Smooth muscle cell of the umbilical artery (primary cell): ENCODE measurements at places on chromosomes 6 and 20. TPM values are rescaled to one million over a fixed set of nuclear protein-coding genes. Genes with fewer than 3 reads are reported as not detected.

Gene RAB44
- total RNA-seq = not detected in 2 replicates

Gene KIF3B
- 31.5 and 35.4 TPM in 2 replicates for total RNA-seq

Gene CD109
- total RNA-seq = 22.0 and 58.7 TPM in 2 replicates

Gene MAP3K7
- total RNA-seq = 40.7 and 50.4 TPM in 2 replicates

Gene NKX2-4
- not detected in 2 replicates for total RNA-seq

Gene HLA-G
- not detected in 2 replicates for total RNA-seq

Gene SYNDIG1
- total RNA-seq = 5.6 and 5.9 TPM in 2 replicates

Gene UBE2V1
- total RNA-seq = 35.6 and 74.7 TPM in 2 replicates

Gene FAM83B
- total RNA-seq = 0.09 TPM in 1 of 2 replicates, not detected in the other

Gene VNN1
- total RNA-seq = not detected in 2 replicates

Gene PGBD1
- 5.6 and 6.5 TPM in 2 replicates for total RNA-seq

Gene FOXS1
- 1.1 and 1.2 TPM in 2 replicates for total RNA-seq

Gene TREML1
- not detected in 2 replicates for total RNA-seq

Gene ACTL10
- total RNA-seq = 2.7 and 3.0 TPM in 2 replicates

Gene TFAP2B
- not detected in 2 replicates for total RNA-seq

Gene PHACTR1
- 0.30 and 0.51 TPM in 2 replicates for total RNA-seq

Gene PRR18
- not detected in 2 replicates for total RNA-seq

Gene BMP2
- total RNA-seq = 3.9 and 35.0 TPM in 2 replicates

Gene POU3F2
- total RNA-seq = not detected in 2 replicates

Gene RBCK1
- 65.0 and 82.0 TPM in 2 replicates for total RNA-seq

Gene BACH2
- total RNA-seq = 0.74 and 1.5 TPM in 2 replicates

Gene GTSF1L
- total RNA-seq = not detected in 2 replicates

Gene MACROD2
- 1.8 and 2.6 TPM in 2 replicates for total RNA-seq

Gene SPATA25
- total RNA-seq = 1.1 and 2.1 TPM in 2 replicates

Gene PMEPA1
- 9.0 and 20.5 TPM in 2 replicates for total RNA-seq

Gene CD93
- 0.69 and 0.89 TPM in 2 replicates for total RNA-seq

Gene PXMP4
- total RNA-seq = 3.0 and 3.2 TPM in 2 replicates

Gene HCK
- not detected in 2 replicates for total RNA-seq

Gene KIAA0408
- total RNA-seq = 1.5 and 6.9 TPM in 2 replicates

Gene ECT2L
- total RNA-seq = not detected in 2 replicates

Gene SPATS1
- total RNA-seq = not detected in 2 replicates

Gene SLC17A2
- not detected in 2 replicates for total RNA-seq

Gene DNMT3B
- 1.5 TPM in 2 replicates for total RNA-seq

Gene ENPP1
- total RNA-seq = 15.7 and 42.2 TPM in 2 replicates

Gene KCNG1
- 108 and 313 TPM in 2 replicates for total RNA-seq

Gene MAPK13
- 11.0 and 16.4 TPM in 2 replicates for total RNA-seq

Gene KCNQ5
- 5.0 and 15.4 TPM in 2 replicates for total RNA-seq

Gene KIAA1755
- 0.65 and 1.5 TPM in 2 replicates for total RNA-seq
